Non-pigmented ciliary epithelial cell (primary cell): ENCODE measurements at places on chromosomes 1 and 21.
A peak's percentile ranks its signal among the peaks of the same experiment; 100 is the strongest.

GRCh38 chr1:245370905-245371581 lies 216.3 kb downstream of the KIF26B start:
- DNase-seq: no peak

- no peak for DNase-seq
Observed at GRCh38 chr1:91244737-91245136, 159.9 kb downstream of the HFM1 start.

DNA sequence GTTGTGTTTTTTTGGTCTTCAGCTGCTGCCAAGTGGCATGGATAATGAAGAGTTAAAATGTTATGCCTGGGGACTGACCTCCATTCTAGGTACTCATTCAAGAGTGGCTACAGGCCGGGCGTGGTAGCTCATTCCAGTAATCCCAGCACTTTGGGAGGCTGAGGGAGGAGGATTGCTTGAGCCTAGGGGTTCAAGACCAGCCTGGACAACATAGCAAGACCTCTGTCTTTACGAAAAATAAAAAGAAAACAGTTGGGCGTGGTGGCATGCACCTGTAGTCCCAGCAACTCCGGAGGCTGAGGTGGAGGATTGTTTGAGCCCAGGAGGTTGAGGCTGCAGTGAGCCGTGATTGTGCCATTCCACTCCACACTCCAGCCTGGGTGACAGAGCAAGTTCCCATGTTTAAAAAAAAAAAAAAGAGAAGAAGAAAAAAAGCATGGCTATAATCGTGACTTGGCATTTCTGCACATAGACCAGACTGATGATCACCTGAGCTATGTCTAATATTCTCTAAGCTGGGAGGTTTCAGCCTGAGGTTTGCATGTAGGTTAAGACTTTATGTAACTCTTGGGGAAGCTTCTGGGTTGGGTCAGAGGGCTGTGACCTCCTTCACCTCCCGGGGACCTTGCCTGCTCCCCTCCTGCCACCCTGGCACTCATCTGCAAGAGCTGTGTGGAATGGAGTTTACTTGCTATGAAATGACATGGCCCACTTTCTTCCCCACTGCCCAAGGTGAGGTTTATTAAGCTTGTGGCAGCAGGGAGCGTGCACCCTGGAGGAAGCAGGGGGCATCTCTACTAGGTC lies 51.3 kb downstream of the DHRS3 start:
- DNase-seq: no peak

GRCh38 chr1:7403265-7404045 lies 367.6 kb upstream of the VAMP3 start:
- no peak for DNase-seq

DNA sequence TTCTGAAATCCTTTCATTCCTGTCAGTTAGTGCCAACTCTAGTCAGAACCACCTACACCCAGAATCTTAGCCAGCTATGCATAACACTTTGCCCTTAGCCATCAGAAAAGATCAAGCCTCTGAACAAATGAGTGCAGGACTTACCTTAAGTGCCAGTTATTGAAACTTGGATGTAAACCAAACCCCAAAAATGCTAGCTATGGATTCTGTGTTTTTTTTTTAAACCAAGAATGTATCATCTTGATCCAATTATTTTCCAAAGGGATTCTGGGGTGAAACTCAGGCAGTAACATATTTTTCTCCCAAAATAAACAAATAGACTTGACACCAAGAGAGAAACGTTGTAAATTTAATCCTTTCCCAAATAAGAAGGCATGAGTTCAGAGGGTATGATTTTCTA lies 538.6 kb upstream of the ADAMTS5 start:
- DNase-seq: no peak

- DNase-seq: no peak
Observed at GRCh38 chr1:32619701-32620485, 30.5 kb downstream of the ZBTB8OS start.

DNA sequence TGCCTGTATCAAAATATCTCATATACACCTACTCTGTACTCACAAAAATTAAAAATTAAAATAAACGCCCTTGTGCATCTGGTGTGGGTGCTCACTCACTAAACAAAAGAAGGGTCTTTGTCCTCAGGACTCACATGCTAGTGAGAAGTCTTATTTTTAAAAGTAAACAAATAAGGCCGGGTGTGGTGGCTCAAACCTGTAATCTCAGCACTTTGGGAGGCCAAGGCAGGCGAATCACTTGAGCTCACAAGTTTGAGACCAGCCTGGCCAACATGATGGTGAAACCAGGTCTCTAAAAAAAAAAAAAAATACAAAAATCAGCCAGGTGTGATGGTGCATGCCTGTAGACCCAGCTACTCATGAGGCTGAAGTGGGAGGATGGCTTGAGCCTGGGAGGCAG lies 51.5 kb downstream of the BCAR3 start:
- DNase-seq: no peak

- no peak for DNase-seq
Observed at GRCh38 chr1:184146202-184146601, 94.7 kb downstream of the TSEN15 start.

DNA sequence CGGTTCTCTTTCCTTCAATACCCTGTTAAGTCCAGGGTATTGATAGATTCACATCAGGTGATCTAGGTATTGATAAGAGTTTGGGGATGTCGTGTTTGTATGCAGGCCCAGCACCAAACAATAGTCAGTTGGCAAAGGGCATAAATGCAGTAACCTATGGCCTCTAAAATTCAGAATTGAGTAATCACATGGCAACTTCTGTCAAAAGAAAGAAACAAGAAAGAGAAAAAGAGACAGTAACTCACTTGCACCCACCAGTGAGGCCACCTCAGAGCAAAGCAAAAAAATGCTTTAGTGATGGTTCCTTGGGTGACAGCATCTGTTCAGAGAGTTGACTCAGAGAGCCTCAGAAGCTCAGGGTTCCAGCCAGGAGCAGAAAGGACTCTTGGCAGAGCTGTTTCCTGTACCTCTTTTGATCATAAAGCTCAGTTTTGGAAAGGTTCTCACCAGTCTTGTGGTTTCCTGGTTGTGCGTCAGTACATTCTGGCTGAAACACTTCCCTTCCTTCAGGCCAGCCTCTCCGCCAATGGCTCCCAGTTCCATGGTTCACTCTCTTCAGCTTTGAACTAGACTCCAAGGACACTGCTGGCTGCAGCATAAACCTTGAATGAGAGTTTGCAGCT lies 70.1 kb upstream of the GORAB start:
- DNase-seq: peak; percentile 56

DNA sequence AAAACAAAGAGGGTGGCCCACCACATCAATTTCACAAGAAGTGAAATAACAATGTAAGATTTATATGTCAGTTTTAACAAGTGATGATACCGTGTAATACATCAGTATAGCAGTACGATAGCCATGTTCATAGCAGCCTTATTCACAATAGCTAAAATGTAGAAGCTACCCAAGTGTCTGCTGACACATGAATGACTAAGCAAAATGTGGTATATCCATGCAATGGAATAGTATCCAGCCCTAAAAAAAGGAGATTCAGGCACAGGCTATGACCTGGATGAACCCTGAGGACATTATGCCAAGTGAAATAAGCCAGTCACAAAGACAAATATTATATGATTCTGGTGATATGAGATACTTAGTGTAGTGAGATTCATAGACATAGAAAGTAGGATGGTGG lies 18.0 kb downstream of the KIF26B start:
- no peak for DNase-seq

DNA sequence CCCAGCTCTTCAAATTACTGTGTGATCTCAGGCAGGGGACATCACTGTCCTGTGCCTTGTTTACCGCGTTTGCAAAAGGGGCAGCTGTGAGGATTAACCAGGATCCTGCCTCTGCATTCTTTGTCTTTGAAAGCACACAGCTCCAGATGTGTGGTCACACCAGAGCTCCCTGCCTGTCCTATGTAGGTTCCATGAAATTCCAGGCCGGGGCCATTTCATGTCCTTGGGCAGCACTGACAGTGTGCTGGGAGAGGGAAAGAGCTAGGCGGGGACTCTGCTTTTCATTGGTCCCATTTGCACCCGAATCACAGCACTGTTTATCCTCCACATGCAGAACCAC lies 42.2 kb upstream of the SELENON start:
- DNase-seq: no peak

DNA sequence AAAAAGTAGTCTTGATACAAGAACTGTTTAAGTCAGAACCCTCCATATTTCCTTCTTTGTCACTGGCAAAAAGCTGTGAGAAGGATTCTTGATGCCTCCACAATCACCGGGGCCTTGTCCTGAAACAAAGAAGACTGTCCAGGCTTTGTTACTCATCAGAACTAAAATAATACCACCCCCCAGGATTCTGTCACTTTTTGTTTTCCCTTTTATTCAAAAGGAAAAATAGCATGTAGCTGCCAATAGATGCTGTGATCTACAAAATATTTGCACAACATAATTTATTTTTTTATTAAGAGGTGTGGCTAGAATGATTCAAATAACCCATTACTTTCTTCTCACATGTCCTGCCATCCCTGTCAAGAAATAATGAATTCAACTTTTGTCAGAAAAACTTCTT lies 173.7 kb downstream of the LYPLAL1 start:
- no peak for DNase-seq

DNA sequence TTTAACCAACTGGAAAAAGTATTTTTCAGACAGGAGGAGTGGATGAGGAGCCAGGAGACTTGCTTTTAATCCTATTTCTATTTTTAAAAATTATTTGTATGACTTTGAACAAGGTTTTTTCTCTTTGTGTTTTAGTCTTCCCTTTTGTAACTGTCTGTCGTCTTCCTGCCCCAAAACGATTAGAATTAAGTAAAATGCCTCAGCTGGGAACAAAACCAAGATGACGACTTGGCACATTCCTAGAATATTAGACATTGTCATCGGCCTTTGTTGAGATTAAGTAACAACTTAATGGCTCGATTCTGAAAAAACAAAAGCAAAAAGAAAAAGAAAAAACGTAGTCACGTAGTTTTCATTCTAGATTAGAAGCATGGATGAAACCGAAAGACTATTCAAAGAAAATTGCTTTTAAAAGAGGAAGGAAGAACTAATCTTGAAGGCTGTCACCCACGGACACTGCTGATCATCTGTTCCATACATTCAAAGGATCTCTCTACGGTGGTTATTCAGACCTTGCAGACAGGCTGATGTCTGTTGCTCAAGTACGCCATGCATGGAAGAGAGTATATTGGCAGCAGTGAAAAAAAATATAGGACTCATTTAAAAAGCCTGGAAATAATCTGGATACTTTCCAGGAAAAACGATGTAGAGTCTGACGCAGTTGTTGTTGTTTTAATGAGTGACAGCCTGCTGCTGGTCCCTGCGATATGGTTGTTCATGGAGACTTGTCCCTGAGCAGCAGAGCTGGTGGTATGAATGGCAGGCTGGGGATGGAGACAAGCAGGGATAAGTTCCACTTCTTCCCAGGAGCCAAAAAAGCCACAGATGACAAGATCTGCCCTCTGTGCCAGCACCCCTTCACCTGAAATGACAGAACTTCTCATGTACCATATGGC lies 16.8 kb downstream of the GNG4 start:
- peak; percentile 38 for DNase-seq

- DNase-seq: no peak
Observed at GRCh38 chr21:33493756-33494155, 2.2 kb upstream of the DNAJC28 start.

- no peak for DNase-seq
Observed at GRCh38 chr21:42127164-42128150, 56.3 kb downstream of the UMODL1 start.

DNA sequence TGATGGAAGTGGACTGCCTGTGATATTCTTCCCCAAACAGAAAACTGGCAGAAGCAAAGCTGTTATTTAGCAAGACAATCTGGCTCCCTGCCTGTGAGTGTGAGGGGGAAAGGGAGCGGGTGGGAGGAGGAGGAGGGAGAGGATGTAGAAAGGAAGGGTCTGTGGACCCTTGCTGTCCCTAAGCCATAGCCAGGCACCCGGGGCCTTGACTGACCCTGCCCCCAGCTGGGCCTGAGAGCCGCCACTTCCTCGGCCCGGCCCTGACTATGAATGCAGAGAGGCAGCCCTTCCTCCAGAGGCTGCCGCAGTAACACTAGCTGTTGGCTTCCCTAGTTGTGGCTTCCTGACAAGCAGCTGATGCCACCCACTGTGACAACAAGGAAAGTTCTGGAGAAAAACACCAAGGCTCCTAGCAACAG lies 13.9 kb downstream of the PLA2G2F start:
- DNase-seq: no peak

DNA sequence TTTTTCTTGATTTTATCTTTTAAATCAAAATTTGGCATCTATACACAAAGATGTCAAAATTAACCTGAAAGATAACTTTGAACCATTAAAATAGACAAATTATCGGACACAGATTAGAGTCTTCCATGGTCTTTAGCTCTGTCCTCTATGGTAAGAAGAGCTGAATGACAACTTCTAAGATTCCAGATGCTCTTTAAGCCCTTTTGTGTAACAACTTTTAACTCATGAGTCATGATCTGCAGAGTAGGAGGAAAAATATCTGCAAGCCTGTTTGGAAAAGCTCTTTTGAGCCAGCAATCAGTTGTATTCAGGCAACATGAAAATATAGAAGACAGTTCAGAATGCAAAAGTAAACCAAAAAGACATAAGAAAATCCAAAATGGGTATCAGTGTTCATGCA lies 37.8 kb downstream of the TTC13 start:
- DNase-seq: no peak
